ENCODE measurements at places on chromosomes 4 and X.
A peak's percentile ranks its signal among the peaks of the same experiment; 100 is the strongest.

GRCh38 chrX:22526339-22526738 is 253.6 kb downstream of the CBLL2 start:
- DNase-seq = no peak

- DNase-seq = no peak
Measured at GRCh38 chr4:141159027-141159426, 25.8 kb upstream of the RNF150 start.

DNA sequence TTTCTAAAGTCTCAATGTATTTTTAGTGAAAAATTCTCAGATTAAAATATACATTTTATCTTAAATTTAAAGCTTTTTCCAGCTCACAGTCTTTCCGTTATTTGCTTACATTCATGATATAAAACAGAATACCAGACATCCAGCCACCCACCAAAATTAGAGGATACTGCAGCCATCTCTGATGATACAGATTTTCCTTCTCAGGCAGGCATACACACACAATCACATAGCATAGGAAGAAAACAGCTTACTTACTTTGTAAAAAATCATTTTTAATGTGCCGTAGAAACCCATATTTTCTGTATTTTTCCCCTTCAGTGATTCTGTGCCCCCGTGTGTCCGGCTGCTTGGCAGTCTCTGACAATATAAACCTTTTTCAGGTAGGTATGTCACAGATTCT is 183.7 kb downstream of the FBXW7 start:
- DNase-seq = no peak

DNA sequence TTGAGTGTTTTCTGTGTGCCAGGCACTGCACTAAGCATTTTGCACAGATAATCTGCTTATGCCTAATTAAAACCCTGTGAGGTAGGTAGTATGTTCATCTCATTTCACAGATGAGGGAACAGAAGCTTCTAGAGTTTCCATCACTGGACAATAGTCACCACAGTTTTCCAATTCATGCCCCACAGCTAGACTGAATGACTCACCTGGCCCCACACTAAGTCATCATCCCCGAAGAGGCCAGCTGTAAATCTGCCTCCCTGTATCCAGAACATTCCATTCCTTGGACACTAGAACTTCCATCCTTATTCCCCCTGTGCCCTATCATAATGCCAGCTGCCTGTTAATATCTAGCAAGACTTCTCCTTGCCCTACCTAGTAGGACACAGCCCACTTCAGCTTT is 40.9 kb upstream of the NYX start:
- DNase-seq = no peak

GRCh38 chr4:80049813-80050534 is 23.1 kb downstream of the ANTXR2 start:
- no peak for DNase-seq

DNA sequence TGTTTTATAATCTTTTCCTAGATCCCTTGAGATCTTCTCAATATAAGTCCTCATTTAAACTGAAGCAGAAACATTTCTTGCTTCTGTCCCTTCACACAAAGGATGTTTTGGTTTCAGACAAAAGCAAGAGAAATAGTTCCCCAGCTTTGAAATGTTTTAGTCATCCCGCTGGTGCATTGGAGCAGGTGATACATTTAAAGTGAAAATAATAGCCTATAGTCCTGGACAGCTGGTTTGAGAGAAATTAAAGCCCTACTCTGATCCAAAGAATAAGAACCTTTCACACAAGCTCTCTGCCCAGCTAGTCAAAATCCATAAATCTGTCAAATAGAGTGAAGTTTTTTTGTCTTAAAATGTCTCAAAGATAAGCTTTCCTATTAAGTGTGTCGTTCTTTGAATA is 79.4 kb downstream of the LUZP4 start:
- no peak for DNase-seq

DNA sequence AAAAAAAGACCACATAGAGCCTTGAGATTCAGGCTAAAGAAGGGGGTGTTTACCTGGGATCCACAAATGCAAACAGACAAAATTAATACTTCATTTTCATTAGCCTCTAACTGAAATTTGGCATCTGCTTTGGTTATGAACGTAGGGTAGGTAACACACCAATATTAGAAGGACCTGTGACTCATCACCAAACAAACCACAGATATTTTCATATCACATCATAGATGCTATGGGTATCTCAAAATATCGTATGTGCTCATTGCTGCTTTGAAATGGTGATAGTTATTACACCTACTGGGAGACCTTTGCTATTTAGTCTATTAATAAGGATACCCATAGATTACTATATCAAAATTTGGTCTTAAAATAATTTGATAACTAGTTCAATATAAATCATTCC is 180.6 kb upstream of the MAP3K15 start:
- DNase-seq = no peak

GRCh38 chr4:11446155-11446811 is 17.6 kb upstream of the HS3ST1 start:
- no peak for DNase-seq

DNA sequence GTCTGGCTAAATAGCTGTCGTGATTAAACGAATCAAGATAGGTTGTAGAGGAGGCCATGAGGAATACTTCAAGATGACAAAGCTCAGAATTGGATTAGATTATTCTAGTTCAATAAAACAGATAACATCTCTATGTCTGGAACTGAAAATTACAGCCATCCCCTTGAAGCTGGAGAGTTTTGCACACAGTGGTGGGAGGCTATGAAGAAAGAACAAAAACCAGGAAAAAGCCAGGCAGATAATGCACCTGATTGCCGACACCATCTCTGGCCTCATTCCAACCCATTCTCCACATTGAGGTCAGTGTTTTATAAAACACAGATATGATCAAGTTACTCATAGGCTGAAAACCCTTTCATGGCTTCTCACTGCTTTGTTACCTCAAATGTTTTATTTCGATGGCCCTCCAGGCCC is 188.3 kb downstream of the RASL11B start:
- no peak for DNase-seq

- DNase-seq = no peak
Measured at GRCh38 chr4:88908003-88908402, 149.0 kb downstream of the FAM13A start.

GRCh38 chrX:39309018-39309635 is 507.9 kb downstream of the MID1IP1 start:
- DNase-seq = no peak

- peak; percentile 56 for DNase-seq
Measured at GRCh38 chr4:38163216-38164006, 203.2 kb downstream of the PTTG2 start.

DNA sequence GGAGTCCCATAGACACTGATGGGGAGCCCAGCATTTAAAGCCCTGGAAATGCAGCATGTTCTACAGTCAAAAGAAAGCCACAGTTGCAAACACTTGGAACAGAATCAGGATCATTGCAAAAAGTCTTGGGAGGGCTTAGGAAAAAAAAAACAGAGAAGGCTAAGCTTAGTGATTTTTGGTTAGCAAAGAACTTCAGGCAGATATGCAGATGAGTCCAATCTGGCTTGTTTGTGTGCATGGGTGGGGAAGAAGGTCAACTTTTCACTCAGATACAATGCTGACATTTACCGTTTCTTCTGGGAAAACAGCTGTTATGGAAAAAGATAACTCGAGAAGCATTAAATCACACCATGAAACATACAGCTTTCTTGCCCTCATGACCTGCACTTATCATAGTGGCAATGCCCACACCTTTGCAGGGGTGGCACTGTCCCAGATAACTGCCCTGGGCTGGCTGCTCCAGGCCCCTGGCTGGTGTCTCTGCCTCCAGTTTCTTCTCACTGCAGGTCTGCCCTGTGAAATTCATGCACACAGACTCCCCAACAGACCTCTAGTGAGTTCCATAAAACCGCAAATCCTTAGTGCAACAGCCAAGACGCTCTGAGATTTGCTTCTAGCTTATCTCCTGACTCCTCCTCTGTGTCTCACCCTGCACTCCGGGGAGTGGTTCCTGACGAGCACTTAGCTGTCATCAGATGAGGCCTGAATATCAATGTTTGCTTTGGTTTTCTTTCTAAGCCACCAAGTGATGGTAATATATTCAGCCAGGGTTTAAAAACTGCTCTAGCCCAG is 99.2 kb downstream of the DRD5 start:
- DNase-seq = no peak

- DNase-seq = no peak
Measured at GRCh38 chr4:181146051-181146450, 1097.2 kb upstream of the TENM3 start.

- no peak for DNase-seq
Measured at GRCh38 chr4:16269240-16269639, 43.0 kb upstream of the TAPT1 start.

GRCh38 chrX:54411732-54412131 is 28.5 kb upstream of the TSR2 start:
- DNase-seq = no peak

DNA sequence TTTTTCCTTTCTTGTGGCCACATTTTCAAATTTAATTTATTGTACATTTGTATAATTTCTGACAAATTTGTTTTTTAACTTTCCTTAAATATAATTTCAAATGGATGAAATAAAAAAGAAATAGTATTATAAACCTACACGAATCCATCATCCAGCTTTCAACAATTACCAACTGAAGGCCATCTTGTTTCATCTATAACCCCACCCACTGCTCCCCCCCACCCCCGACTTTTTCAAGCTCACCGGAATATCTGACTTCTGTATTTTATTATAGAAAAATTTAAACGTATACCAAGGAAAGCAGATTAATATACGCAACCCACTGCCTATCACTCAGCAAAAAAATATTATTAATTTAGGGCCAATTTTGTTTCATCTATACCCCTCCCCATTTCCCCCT is 1.1 kb downstream of the MORF4L2 start:
- DNase-seq = no peak

- DNase-seq = no peak
Measured at GRCh38 chrX:100935767-100936166, 7.0 kb upstream of the XKRX start.

DNA sequence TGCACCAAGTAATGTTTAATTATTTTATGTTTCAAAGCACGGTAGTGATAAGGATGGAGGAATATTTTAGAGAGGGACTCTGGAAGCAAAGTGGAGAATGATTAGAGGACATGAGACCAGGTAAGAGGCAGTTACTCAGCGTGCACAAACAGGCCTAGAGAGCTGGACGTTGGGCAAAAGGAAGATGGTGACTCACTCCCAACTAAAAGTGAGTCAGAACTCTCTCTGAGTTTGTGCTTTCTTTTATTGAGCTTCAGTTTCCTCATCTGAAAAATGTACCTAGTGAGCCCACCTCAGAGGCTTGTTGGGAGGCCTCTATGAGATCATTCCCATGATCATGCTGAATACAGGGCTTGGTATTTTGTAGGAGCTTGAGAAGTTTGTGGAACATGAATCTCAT is 1.6 kb upstream of the ZC4H2 start:
- DNase-seq = no peak

- DNase-seq = no peak
Measured at GRCh38 chr4:38743866-38744265, 38.9 kb downstream of the TLR10 start.

GRCh38 chr4:173448103-173448502 is 49.2 kb upstream of the SCRG1 start:
- DNase-seq = peak; percentile 37

- no peak for DNase-seq
Measured at GRCh38 chrX:23792861-23793553, 10.0 kb downstream of the SAT1 start.

DNA sequence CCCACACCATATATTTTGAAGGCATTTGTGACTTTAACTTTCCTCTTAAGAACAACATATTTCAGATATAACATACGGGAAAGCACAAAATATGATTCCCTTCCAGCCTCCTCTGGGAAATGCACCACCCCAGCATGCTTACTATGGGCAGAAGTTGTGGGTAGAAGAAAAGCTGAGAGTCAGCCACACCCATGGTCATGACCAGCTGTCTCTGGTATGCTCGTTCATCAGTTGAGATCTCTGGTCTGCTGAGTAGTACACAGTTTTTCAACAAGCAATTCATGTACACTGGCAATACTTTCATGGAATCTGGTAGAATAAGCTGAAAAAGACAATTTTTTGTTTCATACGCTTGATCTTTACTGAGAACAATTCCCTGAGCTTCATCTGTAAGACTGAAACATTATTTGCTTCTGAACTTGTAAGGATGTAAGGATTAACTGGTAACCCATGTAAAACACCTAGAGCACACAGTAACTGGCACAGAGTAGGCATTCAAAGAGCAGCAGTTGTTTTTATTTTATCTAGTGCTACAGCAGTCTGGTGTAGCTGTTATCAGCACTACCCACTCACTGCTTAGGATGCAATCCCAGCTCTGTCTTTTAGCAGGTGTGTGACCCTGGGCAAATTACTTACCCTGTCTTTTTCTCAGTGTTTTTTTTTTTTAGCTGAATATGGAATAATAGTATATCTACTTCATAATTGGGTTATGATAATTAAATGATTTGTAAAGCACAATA is 47.6 kb downstream of the METTL14 start:
- peak; percentile 37 for DNase-seq

- DNase-seq = no peak
Measured at GRCh38 chr4:10118048-10119004, 1.7 kb upstream of the WDR1 start.

GRCh38 chr4:53937918-53938317 is 126.5 kb downstream of the CHIC2 start:
- DNase-seq = peak; percentile 62

GRCh38 chr4:52550186-52550585 is 108.9 kb downstream of the USP46 start:
- DNase-seq = no peak

DNA sequence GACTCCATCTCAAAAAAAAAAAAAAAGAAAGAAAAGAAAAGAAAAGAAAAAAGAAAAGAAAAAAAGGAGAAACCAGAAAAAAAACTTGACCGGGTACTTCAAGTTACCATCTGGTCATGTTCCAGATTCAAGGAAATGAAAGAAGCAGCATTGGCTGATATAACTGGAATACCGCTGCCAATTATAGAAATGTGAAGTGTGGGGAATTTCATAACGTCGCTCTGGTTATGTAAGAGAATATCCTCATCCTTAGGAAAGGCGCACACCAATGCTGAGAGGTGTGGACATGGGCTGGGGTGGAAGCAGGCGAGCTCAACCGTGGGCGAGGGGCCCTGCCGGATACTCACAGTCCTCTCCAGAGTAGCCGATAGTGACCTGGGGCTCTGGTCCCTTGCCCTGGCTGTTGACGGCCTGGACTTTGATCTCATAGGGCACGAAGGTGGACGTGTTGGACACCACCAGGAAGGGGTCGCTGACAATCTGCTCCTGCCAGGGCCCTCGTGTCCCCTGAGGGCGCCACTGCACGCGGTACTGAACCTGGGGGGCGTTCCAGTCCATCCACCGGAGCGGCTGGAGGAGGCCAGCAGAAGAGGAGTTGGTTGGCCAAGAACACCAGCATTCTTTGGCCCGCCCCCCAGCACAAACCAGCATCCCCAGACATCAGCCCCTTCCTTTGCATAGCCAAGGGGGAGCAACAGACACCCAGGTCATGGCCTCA is 19.5 kb downstream of the L1CAM start:
- DNase-seq = no peak

- no peak for DNase-seq
Measured at GRCh38 chrX:21509912-21510311, 135.7 kb downstream of the CNKSR2 start.

DNA sequence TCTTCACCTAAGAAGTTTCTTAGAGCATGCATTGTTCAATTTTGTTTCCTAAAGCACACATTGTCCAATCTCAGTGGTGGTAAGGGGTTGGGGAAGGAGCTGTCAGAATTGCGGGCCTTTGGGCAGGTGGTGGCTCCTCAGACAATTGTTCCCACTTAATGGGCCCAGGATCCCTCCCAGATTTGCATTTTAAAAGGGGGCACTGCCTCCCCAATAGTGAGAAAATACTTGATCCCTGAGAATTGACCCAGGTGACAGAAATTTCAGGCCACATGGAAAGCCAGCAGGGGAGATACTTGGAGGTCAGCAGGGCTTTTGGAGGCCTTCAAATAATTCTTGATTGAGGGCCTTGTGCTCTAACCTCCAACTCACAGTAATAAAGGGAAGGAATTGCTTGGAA is 217.1 kb downstream of the ZNF674 start:
- DNase-seq = no peak
